ENCODE measurements at places on chromosomes 1 and 21. TPM values are rescaled to one million over a fixed set of nuclear protein-coding genes. Genes with fewer than 3 reads are reported as not detected.

F3 gene
- total RNA-seq = 16.9 TPM

ANKRD65 gene
- total RNA-seq = 0.87 TPM

LCE1A gene
- not detected for total RNA-seq

AMY2B gene
- 7.1 TPM for total RNA-seq

INTS7 gene
- 22.4 TPM for total RNA-seq

IFI44L gene
- total RNA-seq = 2.7 TPM

PLA2G2D gene
- not detected for total RNA-seq

S100B gene
- total RNA-seq = not detected

SCAF4 gene
- total RNA-seq = 5.0 TPM

GBP5 gene
- total RNA-seq = not detected

LRRC53 gene
- total RNA-seq = not detected

AQP10 gene
- not detected for total RNA-seq

PYHIN1 gene
- total RNA-seq = not detected

SH2D1B gene
- total RNA-seq = not detected

C8B gene
- not detected for total RNA-seq

UBL4B gene
- not detected for total RNA-seq

AMY2A gene
- not detected for total RNA-seq

Measured in uterine smooth muscle cell (primary cell).